ENCODE measurements at places on chromosomes 2 and 18. TPM values are rescaled to one million over a fixed set of nuclear protein-coding genes. Genes with fewer than 3 reads are reported as not detected.

GRCh38 chr2:67260343-67261277, 136.5 kb upstream of the ETAA1 start:
- no peak overlapping the region for H3K27ac ChIP-seq
- H3K36me3 ChIP-seq, result no peaks in the 10 kb centered on the region
- no peaks in the 10 kb centered on the region for H3K27me3 ChIP-seq
- H3K4me1 ChIP-seq, result no peaks in the 10 kb centered on the region
- DNase-seq, result no peak
- H3K4me3 ChIP-seq, result no peak overlapping the region

- H3K4me3 ChIP-seq, result peak overlapping the region; percentile 61
- H3K4me1 ChIP-seq, result peaks cover 80% of the 10 kb centered on the region
- DNase-seq, result no peak
Observed at GRCh38 chr2:84840306-84840705, 40.6 kb downstream of the TRABD2A start.

DNA sequence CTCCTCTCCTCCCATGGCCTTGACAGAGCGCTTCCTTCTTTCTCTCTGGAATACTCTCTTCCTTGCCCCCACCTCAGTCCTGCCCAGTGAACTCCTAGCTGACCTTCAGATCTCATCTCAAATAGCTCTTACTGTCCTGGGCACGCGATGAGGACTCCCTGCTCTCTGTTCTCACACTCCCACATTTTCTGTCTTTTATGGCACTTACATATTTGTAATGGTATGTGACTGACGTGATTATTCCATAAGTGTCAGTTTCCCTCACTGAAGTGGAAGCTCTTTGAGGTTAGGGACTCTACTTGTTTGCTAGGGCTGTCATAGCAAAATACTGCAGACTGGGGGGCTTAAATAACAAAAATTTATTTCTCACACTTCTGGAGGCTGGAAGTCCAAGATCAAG, 1.7 kb upstream of the DYSF start:
- no peak overlapping the region for H3K4me3 ChIP-seq
- H3K27ac ChIP-seq, result no peak overlapping the region
- H3K36me3 ChIP-seq, result no peaks in the 10 kb centered on the region
- peaks cover 17% of the 10 kb centered on the region for H3K4me1 ChIP-seq

DNA sequence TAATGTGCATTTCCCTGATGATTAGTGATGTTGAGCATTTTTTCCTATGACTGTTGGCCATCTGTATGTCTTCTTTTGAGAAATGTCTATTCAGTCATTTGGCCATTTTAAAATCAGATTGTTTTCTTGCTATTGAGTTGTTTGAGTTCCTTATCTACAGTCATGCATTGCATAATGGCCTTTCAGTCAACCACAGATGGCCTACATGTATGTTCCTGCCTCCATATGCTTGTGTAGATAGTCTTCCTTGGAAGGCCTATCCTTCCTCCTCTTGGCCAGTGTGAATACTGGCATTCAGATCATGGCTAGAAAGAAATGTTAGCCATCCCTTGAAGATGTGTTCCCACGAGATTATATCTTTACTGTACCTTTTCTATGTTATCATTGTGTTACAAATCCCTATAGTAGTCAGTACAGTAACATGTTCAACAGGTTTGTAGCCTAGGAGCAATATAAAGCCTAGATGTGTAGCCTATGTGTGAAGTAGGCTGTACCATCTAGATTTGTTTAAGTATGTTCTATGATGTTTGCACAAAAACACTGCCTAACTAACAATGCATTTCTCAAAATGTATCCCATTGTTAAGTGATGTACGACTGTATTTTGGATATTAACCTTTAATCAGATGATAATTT, 65.6 kb upstream of the CD302 start:
- H3K27ac ChIP-seq, result no peak overlapping the region
- DNase-seq, result no peak
- no peaks in the 10 kb centered on the region for H3K4me1 ChIP-seq
- no peak overlapping the region for H3K4me3 ChIP-seq
- H3K27me3 ChIP-seq, result no peaks in the 10 kb centered on the region

The CAPN13 gene
- not detected for total RNA-seq
